Activated CD4-positive, alpha-beta memory T cell treated with anti-CD3 and anti-CD28 coated beads, Interleukin-2, amount 10 ng/mL, durations not matched to agents 7 days and 5 days (primary cell): ENCODE measurements at places on chromosomes 12 and 14.

DNA sequence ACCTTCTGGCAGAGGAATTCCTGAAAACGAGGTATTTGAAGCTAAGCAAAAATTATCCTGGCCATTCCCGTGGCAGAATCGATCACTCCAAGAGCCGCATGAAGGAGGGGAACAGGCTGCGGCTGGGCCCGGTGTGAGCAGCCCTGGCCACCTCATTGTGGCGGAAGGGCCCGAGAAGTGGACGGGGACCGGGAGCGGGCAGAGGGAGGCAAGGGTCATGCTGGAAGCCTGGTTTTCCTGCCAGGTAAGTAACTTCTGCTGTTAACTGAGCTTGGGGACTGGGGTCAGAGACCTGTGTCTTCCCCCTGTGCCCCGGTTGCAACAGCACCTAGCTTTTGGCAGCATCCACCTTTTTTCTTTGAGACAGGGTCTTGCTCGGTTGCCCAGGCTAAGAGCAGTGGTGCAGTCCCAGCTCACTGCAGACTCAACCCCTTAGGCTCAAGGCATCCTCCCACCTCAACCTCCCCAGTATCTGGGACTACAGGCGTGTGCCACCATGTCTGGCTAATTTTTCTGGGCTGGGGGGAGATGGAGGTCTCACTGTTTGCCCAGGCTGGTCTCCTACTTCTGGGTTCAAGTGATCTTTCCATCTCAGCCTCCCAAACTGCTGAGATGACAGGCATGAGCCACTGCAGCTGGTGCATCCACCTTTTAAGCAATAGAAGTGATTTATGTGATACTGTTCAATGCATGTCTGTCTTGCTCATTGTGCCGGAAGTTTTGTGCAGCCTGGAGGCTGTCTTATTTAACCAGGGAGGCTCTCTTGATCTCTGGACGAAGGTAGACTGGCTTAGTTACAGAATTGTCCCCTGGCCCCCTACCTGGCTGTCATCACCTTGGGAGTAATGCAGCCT lies 174.0 kb upstream of the MYL2 start:
- no peak for DNase-seq

GRCh38 chr14:20622816-20623291 lies 18.6 kb downstream of the OR6S1 start:
- DNase-seq: no peak

- no peak for DNase-seq
Observed at GRCh38 chr12:3336606-3337311, 154.2 kb upstream of the PRMT8 start.

DNA sequence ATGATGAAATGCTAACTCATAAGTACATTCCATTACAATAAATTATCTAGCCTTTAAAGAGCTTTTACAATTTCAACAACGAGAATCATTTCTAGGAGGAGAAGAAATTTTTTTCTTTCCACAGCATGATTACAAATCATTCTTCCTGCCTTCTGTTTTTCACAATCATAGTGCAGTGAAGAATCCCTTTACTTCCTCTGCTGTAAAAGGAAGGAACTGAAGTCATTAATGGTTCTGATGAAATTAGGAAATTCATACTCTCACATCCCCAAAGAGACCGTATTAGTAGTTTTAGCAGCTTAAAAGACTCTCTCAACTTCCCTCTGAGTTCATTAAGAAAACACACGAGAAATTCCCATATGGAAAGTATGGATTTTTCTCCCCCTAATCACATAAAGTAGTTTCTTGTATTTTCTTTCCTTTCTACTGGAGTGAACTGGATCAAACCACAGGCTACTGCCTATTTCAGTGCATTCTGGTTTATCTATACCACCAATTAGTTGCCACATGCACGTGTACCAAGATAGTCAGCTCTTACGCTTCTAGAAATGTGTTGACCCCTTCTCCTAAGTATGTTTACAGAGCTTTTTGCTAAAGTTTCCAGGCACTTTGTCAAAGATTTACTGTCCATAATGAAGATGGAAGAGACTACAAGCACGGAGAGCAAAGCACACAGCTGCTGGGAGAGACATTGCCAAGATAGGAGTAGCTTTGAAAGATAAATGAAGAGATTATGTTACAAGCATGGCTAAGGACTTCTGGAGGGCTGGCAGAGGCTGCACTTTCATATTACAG lies 58.9 kb upstream of the KITLG start:
- DNase-seq: no peak

- no peak for DNase-seq
Observed at GRCh38 chr12:112617153-112617505, 174.4 kb upstream of the RPH3A start.

DNA sequence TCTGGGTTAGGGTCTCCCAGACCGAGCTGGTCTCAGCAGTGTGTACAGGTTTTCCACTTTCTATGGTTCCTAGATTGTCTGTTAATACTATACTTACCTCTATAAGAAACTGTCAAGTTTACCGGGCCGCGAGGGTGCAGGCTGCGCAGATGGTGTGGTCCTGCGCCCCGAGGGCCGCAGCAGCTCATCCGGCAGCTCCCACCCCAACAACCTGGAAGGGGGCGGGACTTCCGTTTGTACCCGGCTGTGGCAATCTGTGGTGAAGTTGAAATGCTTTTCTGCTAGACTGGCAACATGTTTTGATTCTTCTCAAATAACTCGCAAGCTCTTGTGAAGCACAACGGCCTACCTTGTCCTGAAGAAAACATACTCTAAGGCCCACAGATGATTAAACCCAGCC lies at the start of gene CLEC9A:
TSS of gene CLEC9A (plus strand) at position 237 of the 400 bp plus-strand sequence. CDS start 22,006 bp downstream, outside the sequence.
- no peak for DNase-seq

GRCh38 chr14:49882826-49883694 lies 9.8 kb upstream of the ARF6 start:
- no peak for DNase-seq

DNA sequence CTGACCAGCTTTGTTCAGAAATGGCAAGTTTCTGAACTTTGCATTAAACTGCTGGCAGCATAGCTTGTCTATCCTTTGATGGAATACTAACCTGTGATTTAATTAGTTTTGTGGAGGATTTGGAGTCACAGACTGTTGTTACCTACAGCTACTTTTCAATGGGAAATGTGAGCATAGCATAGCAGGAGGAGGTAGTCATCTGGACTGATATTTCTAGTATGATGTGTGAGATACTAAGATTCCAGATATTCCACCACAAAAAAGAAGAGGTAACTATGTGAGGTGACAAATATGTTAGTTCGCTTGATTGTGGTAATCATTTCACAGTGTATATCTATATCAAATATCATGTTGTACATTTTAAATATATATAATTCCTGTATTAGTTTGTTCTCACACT lies 833.0 kb downstream of the SLC6A15 start:
- DNase-seq: no peak
